ENCODE measurements at places on chromosomes 11 and 22.

- no peak for DNase-seq
Measured at GRCh38 chr11:78039391-78039918, 16.4 kb upstream of the KCTD14 start.

- peak; percentile 8 for DNase-seq
Measured at GRCh38 chr11:117145393-117145761, 1.3 kb downstream of the PAFAH1B2 start.

DNA sequence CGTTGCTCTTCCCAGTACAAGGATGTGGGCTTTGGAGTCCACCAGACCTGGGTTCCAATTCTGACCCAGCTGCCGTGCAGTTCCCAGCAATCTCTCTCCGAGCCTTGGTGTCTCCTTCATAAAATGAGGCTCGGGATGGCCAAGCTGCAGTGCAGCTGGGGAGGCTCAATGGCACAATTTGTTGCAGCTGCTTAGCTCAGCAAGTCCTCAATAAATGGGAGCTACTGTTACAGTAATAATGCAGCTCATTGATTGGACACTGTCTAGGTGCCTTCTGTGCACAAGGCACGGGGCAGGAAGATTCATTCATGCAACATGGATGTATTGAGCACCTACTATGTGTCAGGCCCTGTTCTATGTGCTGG lies 37.1 kb downstream of the SHISAL1 start:
- DNase-seq, result no peak

DNA sequence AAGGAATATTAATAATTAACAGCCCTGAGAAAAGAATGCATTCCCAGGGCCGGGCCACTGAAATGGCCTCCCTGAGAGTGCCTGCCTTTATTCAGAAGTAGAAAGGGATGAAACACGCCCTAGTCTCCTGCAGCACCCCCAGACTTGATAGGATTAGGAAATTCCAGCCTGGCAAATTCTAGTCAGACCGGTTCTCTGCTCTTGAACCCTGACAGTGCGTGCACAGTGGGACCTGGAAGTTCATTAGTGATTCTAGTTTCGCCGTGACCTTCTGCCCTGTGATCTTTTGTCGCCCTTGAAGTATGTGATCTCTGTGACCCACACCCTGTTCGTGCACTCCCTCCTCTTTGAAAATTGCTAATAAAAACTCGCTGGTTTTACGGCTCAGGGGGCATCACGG lies 2.1 kb upstream of the GSTP1 start:
- no peak for DNase-seq

DNA sequence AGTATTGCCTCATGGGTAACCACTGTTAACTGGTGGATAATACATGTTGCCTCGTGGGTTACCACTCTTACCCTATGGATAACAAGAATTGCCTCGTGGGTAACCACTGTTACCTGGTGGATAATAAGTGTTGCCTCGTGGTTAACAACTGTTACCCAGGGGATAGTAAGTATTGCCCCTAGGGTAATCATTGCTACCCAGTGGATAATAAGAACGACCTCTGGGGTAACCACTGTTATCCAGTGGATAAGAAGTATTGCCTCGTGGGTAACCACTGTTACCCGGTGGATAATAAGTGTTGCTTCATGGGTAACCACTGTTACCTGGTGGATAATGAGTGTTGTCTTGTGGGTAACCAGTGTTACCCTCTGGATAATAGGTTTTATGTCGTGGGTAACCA lies 28.1 kb upstream of the NXPE4 start:
- DNase-seq, result no peak

DNA sequence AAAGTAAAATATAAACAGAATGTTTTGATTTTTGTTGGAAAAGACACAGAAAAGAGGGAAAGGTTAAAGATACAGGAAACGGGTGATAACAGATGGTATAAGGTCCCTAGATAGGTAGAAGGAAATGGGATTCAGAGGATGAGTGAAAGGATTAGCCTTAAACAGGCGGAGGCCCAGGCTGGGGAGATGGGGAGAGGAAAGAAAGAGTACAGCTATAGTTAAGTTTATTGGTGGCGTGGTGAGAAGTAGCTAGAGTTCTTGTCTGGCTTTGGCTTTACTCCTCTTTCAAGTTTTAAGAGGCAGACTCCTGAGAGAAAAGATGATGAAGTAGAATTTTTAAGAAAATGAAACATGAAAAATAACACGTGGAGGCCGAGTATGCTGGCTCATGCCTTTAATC lies 13.7 kb downstream of the ZBTB44 start:
- no peak for DNase-seq

- no peak for DNase-seq
Measured at GRCh38 chr11:61753672-61754071, 1.2 kb downstream of the MYRF start.

GRCh38 chr11:91857179-91857578 lies 367.4 kb upstream of the FAT3 start:
- no peak for DNase-seq

- DNase-seq, result no peak
Measured at GRCh38 chr22:19527321-19527721, 3.1 kb upstream of the CLDN5 start.

- no peak for DNase-seq
Measured at GRCh38 chr22:35804421-35804820, 86.7 kb downstream of the APOL5 start.

DNA sequence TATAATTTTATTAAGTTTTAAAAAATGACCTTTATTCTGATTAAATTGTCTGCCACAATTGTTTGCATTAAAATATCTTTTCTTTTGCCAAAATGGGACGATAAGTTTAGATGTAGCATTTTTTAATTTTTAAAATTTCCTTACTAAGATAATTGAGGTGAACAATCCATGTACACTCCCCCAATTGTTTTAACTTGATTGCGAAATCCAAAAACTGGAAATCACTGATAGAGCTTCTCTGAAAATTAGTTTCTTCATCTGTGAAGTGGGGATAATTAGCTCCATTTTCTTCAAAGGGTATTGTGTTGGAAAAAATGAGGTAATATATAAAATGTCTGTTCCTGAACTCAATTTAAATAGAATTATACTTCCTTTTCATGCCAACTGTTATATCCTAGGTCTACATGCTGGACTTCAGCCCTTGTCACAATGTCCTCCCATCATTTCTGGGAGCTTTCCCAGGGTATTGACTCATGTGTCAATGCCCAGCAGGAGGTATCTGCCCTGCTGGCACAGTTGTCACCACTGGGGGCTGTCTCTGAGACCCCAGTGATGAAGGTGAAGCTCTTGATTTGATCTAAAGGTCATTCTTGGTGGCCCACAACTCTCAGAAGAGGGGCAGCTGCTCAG lies 28.7 kb upstream of the NAV2 start:
- no peak for DNase-seq

- DNase-seq, result no peak
Measured at GRCh38 chr11:118164885-118165284, 11.6 kb downstream of the SCN2B start.

DNA sequence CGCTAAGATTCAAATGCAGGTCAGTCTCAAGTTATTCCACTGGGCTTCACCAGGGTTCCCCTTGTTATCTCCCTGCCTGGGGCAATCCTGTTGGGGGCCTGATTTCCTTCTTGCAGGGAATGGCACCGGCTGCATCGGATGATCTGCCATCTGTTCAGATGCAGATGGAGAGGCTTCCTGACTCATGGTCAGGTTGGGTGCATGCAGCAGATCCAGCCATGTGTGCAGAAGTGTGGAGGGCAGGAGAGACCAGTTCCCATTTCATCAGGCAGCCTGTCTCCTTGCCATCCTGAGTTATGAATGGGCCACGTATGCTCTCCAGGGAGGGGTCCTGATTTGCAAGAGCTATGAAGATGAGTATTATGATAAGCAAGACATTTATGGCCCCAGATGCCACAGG lies 161.2 kb upstream of the PLET1 start:
- DNase-seq, result no peak

- no peak for DNase-seq
Measured at GRCh38 chr11:69382131-69383128, 88.5 kb downstream of the MYEOV start.

DNA sequence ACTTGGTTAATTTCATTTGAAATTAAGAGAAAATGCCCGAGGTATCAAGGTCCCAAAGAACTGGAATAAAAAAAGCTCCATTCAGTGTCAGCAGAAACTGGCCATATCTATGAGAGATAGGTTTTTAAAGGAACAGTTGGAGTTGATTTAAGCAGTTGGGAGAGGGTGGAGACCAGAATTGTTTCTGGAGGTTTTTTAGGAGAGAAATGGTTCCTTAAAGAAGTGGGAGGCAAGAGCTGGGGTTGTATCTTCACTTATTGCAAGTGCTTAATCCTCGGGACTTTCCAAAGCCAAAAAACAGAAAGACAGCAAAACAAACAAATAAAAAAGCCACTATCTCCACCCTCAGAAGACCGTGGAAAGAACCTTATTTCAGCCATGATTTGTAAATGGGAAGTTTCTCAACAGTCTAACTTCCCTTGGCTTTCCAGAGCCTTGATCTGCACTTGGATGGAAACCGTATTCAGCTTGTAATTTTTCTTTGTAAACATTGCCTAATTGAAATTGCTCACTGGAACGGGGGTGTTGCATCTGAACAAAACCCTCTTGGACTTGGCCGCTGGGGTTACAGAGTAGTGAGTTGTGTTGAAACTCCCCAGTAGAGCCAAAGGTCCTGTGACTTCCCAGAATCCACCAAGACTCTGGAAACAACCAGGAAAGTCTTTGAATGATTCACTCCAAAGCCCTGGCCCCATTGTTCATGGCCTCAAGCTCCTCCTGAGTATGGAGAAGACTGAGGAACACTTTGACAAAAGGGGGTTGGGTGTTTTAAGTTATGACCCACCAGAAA lies 115.6 kb downstream of the SLC1A2 start:
- DNase-seq, result no peak

DNA sequence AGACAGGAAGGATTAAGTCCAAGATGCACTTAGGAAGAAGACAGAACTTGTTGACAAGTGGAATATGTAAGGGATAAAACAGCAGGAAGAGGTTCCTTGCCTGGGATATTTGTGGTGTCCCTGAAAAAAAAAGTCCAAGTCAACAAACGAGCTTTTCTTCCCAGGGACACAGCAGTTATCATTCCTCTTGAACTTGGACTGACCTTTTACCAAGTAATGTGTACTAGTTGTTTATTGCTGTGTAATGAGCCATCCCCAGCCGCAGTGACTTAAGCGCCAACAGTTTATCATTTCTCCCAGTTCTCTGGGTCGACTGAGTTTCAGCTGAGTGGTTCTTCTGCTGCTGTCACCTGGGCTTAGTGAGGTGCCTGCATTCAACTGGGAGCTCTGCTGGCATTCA lies 37.0 kb downstream of the KREMEN1 start:
- DNase-seq, result no peak

DNA sequence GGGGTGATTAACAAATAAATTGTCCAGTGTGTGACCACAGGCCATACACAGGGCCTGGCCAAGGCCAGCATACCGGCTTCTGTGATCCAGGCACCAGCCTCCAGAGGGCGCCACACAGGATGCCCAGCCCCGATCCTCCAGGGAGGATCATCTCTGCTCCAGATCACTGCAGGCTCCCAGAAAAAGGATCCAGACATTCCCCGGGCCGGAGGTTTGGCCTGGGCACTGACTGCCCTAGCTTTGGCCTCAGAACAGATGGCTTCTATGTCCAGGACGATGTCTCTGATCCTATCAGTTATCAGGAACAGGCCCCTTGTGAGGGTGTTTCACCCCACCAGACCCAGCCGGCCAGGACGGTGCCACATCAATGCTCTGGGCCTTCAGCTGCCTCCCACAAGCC lies 74.5 kb upstream of the LMO1 start:
- peak; percentile 60 for DNase-seq

GRCh38 chr22:42962295-42963230 lies 52.4 kb downstream of the PACSIN2 start:
- DNase-seq, result no peak

DNA sequence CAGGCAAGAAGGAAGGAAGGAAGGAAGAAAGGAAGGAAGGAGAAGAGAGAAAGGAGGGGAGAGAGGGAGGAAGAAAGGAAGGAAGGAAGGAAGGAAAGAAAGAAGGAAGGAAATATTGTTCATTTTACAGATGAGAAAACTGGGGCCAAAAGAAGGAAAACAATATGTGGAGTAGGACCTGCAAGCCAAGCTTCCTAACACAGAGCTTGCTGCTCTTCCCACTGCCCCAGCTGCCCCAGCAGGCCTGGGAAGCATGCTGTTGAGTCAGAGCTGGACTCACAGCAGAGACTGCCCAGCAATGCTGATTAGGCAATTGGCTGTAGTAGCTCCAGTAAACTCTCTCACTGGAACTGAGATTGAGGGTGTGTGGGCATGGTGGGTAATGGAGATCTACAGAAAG lies 42.6 kb upstream of the SMCO4 start:
- no peak for DNase-seq

DNA sequence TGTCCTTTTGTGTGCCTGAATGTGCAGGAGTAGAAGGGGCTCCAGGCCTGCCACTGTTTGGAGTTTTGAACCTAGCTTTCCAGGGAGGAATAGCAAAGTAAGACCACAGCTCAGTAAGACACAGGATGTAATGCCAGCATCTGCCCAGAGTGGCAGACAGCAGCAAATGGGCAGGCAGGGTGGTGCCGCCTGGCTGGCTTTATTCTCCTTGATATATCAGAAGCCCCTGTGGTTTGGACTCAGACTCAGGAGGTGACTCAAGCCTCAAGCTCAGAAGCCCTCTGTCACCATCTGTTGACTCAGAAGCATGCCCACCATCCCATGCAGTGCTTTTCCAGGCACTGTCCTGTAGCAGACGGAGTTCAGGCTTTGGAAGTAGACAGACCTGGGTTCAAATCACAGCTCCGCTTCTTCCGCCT lies 72.7 kb upstream of the TTC12 start:
- no peak for DNase-seq

DNA sequence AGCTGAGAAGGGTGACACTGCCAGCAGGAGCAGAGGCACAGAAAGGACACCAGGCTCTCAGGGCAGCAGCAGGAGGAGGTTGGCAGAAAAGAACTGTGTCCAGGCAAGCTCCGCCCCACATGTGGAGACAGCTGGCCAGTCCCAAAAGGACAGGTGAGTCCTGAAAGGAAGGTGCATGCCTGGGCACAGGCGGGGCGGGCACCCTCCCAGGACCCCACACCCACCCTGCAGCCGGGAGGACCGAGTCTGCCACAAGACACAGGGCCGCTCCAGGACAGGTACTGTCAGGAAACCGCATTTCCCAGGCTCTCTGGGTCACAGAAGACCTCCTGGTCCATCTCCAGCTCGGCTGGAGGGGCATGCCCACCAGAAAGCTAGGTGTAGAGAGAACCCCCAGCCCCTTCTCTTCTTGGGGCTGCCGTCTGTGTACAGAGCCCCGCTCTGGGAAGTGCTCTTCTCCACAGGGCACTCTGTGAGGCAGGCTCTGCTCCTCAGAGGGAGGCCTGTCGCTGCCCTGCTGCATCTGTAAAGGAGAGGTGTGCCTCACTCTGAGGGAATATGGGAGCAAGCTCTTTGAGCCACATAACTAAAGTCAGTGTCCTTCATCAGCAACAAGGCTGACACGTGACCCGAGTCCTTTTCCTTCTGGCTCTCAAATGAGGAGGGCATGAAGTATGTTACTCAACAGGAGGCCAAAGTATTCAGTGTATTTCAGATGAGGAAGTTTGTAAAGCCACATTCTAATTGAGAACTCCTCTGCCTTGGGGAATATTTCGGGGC lies 50.5 kb downstream of the CLTCL1 start:
- no peak for DNase-seq

DNA sequence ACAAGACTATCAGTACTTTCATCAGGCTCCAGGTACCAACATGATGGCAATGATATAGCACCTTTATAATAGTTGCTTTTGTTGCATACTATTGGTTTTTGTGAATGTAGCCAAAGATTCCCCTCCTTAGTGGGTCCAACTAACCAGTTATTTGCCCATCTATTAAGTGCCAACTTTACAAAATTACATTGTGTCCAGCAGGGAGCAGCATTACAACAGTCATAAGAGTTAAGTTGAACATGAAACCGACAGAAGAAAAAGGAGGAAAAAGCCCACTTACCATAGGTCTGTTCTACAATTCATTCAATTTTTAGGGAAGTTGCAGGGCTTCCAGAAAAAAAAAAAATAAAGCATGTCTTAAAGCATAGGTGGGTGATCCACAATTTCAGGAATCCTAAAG lies 21.6 kb downstream of the IMMP1L start:
- no peak for DNase-seq
